ENCODE measurements at places on chromosomes 2 and 18.
A peak's percentile ranks its signal among the peaks of the same experiment; 100 is the strongest.

DNA sequence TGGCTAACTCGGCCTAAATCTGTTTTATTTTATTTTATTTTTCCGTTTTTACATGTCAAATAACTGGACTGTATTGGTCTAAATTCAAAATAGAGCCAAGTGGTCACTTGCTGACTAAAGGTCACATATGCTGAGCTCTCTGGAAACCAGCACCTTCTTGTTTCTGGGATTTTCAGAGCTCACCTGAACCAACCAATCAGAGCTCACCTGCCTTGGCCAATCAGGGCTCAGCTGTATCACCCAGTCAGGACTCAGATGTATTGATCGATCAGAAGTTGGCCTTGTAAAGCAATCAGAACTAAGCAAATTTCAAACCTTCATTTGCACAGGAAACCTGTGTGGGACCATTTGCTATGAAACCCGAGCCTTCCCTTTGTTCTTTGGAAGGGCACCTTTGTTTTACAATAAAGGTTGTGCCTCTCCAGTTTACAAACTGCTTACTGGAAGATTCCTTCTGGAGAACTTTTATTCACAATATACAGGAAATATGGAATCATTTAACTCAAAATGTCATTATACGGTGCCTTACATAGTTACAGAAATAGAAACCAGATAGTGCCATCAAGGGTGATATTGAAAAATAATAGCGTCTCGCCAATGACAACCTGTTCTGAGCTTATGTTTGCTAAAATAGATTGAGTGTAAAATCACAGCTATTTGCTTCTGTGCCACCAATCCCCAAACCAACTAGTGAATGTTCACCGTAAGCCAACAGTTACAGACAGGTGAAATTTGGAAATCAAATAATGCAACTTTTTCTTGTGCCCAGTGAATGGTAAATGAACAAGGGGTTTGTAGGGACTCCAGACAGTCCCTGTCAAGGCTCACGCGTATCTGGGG, 17.3 kb upstream of the PSD4 start:
- no peak for DNase-seq

DNA sequence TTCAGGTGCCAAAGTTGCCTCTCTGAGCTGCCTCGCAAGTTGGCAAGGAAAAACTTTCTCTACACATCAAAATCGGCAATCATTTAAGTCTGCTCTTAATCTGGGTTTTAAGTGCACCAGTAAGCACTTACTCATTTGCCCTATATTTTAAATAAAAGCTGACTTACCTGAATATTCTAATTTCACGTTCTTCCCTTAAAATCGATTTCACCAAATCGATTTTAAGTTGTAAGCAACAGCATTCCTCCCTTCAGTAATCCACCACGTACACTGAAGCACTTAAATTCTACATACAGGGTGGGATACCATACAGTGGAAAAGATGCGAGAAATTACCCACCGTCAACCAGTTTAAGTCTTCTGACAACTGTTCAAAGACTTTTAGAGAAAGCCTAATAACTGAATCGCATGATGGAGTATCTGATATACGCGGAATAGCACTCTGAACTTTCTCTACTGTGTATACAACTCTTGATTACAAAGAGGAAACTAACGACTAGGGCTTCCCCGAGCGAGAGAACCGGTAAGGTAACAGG, 1.6 kb downstream of the PPP3R1 start:
- peak; percentile 88 for DNase-seq

- DNase-seq, result no peak
These were observed 7.9 kb downstream of the SCG2 start for GRCh38 chr2:223594259-223594658.

GRCh38 chr2:231642631-231643494, 50.2 kb downstream of the TEX44 start:
- DNase-seq, result peak; percentile 65

DNA sequence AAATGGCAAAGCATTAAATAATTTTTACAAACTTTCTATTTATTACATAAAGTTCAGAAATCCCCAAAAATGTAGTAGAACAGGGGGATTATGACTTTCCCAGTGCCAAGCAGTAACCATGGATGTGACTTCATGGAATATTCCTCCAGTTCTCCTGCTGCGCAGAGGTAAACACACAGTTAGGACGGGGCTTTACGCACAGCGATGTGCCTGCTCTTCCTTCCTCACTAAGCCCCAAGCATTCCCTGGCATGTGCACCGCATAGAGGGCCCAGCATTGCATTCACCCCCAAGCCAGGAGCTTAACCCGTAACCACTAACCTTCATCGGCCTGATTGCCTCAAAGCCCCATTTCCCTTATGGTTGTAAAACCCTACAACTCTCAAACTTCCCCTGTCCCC, 471.7 kb downstream of the SOX11 start:
- DNase-seq, result no peak

DNA sequence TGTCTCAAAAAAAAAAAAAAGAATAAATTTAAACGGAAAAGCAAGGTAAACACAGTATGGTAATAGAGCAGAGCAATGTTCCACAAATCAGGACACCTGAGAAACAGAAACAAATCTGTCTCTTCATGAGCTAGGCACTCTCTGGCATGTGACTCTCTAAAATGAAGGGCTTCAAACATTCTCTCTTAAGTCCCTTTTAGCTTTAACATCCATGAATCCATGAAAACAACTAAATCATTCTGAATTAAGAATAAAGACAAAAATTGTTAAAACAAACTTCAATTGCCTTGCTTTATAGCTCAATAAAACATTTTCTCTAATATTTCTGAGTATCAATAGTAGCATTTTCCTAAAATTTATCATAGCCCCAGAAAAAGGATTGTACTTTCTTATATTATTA, 132.1 kb downstream of the NBAS start:
- DNase-seq, result no peak

DNA sequence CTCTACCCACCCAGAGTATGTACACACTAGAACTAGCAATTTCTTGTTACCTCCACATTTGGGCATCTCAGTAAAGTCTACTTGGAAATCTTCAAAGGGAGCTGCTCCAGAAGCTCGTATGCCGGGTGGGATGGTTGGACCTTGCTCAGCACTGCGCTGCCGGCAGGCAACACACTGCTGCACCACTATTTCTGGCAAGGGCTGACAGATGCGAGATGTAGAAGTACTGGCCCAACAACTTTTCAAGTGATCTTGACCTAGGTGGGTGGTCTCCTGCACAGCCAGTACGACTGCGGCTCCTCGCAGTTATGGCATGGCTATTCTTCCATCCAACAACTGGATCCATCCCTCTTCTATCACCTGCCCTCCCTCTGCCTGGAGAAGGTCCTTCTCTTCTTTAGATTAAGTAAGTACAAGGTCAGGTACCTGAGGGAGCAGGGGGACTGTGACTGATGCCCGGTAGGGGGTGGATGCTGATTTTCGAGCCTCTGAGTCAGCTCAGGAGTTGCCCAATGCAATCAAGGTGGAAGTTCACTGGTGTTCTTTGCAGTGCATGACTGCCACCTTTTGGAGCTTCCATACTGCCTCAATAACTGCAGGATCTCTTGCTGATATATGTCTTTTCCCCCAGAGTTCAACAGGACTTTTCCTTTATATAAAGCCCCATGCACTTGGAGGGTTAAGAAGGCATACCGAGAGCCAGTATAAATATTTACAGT, 100.4 kb upstream of the SLC1A4 start:
- no peak for DNase-seq

GRCh38 chr2:203328760-203329540, 756 bp downstream of the ABI2 start:
- DNase-seq, result peak; percentile 15

DNA sequence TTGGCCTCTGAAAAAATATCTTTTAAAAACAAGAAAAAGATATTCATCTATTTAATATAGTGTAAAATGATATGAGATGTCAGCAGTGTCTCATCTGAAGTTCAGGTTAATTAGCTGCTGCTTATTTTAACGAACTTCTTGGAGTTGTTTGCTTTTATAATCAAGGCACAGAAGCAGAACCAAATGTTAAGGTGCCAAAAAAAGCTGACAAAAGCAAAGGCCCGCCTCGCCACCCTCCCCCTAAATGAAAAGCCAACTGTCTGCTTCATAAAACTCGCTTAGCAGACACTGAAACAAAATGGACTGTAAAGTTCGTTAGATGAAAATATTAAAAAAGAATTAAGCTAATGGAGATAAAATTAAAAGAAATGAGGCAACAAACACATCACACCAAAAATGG, 562.6 kb downstream of the ZEB2 start:
- no peak for DNase-seq

DNA sequence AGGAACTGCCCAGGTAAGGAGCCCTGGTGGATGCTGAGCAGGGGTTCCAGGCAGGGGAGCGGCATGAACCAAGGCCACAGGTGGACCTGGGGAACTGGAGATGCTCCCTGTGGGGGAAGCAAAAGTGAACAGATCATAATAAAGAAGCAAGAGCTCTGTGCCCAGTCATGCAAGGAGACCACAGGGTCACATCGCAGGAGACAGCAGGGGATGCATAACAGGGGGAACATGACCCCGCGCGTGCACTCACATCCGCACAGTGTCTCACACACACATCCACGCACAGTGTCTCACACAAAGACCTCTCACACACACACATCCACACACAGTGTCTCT, 473.3 kb upstream of the HS6ST1 start:
- no peak for DNase-seq

- no peak for DNase-seq
These were observed 311.2 kb upstream of the CRIM1 start for GRCh38 chr2:36044411-36044810.

- DNase-seq, result no peak
These were observed 55.6 kb downstream of the NCOA1 start for GRCh38 chr2:24546669-24547068.

- DNase-seq, result no peak
These were observed 16.7 kb downstream of the SRSF7 start for GRCh38 chr2:38734299-38735058.

DNA sequence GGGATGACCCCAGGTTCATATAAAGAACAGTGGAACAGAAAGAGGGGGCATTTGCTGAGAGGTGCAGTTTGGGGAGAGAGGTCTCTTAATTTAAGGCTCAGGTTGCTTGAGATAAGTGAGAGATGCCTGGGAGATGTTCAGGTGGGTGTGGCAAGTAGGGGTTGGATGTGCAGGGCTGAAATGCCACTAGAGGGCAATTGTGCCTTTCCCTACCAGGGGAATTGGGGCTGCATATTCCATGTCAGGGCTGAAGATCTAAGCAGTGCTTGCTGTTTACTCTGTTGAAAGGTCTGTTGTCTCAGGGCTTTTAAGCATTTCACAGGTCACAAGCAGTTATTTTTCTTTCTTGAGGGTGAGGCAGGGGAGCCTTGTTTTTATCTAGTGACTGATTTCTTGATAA, 7.8 kb downstream of the CCDC85A start:
- no peak for DNase-seq

Data from CD4-positive, alpha-beta T cell treated with Interleukin-2 at 100 ng/mL for 4 hours (primary cell).